ENCODE measurements at places on chromosomes 7 and 10.
A peak's percentile ranks its signal among the peaks of the same experiment; 100 is the strongest.

DNA sequence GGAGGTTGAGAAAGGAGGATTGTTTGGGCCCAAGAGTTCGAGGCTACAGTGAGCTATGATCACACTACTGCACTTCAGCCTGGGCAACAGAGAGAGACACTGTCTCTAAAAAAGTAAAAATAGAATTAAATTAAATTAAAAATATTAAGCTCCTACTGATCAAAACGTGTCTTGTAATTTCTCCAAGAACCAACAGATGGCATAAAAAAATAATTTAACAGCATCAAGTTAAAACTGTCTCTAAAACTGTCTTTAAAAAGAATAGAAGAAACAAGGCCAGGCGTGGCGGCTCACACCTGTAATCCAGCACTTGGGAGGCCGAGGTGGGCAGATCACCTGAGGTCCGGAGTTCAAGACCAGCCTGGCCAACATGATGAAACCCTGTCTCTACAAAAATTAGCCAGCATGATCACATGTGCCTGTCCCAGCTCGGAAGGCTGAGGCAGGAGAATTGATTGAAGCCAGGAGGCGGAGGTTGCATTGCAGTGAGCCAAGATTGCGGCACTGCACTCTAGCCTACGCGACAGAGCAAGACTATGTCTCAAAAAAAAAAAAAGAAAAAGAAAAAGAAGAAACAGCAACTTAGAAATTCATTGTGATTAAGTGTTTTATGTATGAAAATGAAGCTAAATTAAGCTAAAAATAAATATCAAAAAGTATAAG lies 24.5 kb downstream of the MTPAP start:
- DNase-seq = no peak

- no peak for DNase-seq
Measured at GRCh38 chr7:41054960-41055661, 647.8 kb downstream of the INHBA start.

DNA sequence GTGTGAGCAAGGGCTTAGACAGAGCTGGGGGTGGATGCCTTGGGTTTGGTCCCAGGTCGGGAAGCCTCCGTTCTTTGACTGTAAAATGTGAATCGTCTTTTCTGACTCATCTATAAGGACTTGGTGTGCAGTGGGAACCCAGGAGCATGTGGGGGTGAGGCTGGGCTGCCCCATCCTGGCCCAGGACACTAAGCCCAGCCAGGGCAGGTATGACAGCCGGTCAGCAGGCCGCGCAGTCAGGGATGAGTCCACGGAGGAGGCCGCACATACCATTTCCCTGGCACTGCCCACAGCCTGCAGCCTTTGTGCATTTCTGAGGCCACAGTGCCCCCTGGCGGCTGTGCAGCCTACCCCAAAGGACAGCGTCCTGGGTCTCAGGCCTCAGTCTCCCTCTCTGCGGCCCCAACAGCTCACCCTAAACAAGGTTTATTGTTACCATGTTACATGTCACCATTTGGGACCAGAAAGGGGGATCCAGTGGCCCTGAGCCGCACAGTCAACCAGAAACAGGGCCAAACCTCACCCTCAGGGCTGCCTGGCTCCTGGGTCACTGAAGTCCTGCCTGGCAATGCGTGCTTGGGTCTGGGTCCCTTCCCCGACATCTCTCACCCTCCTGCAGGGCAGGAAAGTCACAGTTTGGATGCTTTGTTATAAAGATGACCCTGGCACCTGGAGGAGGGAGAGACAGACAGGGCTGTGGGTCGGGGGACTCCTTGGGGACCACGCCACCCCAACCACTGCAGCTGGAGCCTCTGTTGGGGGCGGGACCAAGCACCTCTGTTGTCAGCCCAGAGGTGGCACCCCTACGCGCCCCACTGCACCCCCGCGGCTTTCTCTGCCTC lies 14.4 kb upstream of the SH2B2 start:
- DNase-seq = peak; percentile 91

GRCh38 chr7:93161181-93161762 lies 13.1 kb upstream of the SAMD9L start:
- DNase-seq = no peak

DNA sequence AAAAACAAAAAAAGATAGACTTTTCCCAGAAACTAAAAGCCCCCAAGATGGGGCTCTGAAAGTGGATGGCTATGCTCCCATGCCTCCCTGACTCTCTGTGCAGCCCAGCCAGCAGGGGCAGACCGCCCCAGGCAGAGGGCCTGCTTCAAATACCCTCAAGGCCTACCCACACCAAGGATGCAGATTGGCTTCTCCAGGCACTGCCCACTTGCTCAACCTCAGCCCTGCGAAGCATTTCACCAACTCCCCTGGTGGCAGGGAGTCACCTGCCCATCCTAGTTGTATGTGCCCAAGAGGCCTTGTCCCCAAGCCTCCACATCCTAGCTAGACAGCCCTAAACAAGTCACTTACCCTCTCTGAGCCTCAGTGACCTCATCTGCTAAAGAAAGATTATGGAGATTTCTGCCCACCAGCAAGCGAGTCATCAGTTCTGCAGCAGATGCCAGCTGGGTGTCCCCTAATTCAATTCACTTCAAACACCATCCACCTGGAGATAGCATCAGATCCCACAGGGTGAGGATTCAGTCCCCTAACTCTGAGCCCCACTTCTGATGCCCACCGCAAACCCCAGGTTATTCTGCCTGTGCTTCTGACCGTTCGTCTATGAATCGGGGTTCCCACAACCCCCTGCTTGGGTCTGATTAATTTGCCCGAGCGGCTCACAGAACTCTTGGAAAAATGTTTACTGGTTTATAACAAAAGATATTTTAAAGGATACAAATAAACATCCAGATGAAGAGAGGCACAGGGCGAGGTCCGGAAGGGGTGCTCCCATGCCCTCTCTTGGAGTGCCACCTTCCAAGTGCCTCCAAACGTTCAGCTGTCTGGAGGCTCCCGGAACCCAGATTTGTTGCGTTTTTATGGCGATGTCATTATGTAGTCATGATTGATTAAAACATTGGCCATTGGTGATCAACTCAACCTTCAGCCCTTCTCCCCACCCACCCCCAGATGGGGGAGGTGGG lies 18.6 kb upstream of the ZMIZ1 start:
- DNase-seq = no peak

GRCh38 chr10:94630017-94630688 lies 53.4 kb upstream of the CYP2C18 start:
- no peak for DNase-seq

- DNase-seq = no peak
Measured at GRCh38 chr10:94493463-94493862, 52.1 kb upstream of the HELLS start.

DNA sequence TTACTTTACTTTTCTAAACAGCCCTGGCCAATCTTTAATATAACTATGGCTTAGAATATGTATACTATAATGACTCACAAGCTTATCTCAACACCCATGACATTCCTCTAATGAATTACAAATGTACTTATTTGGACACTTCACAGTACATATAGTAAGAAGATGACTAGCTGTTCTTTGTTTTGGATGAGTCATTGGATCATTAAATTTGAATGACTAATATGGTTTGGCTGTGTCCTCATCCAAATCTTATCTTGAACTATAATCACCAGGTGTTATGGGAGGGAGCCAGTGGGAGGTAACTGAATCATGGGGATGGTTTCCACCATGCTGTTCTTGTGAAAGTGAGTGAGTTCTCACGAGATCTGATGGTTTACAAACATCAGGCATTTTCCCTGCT lies 807.5 kb upstream of the SORCS1 start:
- DNase-seq = no peak

DNA sequence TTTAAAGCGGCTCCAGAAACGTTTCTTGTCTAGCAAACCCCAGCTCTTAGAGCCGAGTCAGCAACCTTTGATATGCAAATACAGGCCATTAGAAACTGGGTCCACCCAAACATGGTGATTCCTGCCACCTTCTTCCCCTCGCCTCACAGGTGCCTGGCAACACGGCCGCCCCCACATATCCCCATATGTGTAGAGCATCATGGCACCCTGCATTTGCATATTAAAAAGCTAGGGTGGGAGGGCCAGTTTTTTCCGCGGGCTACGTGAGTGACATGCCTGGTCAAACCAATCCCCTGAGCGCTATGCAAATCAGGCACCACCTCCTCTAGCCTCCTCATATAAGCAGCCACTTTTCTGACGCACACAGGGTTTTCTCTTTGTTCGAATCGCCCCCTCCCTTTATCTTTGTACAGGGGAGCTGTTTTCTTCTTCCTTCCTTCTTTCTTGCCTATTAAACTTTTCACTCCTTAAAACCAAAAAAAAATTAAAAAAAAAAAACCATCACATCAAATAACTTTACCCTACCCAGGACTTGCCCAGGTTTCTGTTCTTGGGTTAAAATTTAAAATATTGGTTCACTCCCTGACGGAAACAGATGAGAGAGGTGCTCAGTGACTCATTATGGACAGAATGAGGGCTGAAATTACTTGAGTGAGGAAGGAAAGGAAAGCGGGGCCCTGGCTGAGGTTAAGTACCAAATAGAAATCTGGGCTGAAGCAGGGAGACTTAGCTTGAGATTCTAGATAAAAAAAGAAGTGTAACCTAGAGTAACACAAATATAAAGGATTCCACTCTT lies 59.8 kb downstream of the COA1 start:
- no peak for DNase-seq

- DNase-seq = no peak
Measured at GRCh38 chr7:28203508-28204240, 23.1 kb upstream of the JAZF1 start.

DNA sequence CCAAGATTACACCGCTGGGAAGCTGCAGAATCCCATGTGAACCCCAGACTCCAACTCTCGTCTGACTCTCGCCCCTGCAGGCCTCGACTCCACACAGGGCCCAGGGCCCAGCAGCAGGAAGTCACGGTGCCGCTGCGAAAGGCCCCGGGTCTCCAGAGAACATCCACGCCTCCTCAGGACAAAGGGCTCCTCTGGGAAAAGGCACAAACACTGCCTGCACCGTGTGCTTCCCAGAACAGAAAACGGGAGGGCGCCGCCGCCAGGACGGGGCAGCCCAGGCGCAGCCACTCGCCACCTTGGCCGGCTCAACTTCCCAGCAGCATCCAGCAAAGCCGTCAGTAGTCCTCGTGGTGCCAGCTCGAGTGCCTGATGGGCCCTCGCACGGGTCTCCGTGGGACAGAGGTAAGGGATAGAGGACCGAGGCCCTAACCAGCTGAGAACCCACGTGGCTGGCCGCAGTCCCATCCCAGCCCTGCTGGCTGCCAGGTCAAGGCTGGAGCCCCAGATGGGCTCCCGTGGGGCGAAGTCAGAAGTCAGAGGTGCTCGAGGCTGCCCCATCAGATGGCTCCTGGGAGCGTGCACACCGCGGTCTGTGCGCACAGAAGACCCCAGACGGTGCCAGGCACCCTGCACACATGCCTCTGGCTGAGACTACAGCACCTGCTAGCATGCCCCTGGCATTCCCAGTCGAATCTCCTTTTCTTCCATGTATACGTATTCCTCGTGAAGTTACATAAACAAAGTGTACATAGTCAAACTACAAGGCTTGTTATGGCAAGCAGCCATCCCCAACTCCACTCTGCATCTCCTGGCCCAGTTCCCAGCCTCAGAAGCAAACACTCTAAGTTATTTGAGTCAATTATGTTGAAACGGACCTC lies 60.2 kb downstream of the MAD1L1 start:
- no peak for DNase-seq

DNA sequence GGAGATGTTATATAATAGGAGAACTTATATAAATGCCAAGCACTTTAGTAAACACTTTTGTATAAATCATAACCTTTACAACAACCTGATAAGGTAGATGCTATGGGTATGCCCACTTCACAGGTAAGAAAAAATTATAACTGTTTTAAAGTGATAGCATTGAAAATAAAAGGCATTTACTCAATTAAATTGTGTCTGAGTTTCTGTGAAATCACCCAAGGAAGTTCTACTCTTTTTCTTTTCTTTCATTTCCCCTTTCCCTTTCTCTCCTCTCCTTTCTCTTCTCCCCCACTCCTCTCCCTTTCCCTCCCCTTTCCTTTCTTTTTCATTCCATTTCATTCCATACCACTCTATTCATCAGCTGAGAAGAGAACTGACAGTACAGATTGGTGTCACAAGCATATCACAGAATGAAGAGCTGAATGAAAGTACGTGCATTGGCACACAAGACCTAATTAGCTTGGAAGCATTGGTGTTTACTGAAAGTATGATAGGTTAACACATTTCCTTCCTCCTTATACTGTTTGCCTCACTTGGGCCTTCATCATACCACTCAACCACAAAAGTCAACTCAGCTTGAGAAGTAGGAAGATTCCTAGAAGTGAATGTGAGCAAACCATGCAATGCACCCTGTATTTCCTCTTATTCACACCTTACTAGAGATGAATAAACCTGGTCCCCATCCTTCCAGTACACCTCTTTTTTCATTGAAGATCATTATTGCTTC lies 117.9 kb upstream of the AGR3 start:
- DNase-seq = no peak

DNA sequence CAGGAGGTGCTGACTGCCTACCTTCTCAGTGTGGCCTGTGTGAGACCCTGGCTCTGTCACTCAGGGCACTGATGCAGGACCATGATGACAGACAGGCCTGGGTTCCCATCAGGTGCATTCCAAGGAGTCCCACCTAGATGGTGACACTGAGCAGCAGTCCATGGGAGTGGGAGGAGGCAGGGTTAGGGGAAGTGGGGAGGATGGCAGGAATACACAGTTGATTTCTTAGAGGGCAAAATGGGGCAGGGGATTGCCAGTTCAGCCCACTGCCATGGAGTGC lies 155.0 kb downstream of the SH3PXD2A start:
- DNase-seq = no peak

GRCh38 chr7:81960026-81960425 lies 190.2 kb upstream of the HGF start:
- DNase-seq = no peak

- no peak for DNase-seq
Measured at GRCh38 chr10:31584876-31585275, 265.9 kb downstream of the ZEB1 start.

DNA sequence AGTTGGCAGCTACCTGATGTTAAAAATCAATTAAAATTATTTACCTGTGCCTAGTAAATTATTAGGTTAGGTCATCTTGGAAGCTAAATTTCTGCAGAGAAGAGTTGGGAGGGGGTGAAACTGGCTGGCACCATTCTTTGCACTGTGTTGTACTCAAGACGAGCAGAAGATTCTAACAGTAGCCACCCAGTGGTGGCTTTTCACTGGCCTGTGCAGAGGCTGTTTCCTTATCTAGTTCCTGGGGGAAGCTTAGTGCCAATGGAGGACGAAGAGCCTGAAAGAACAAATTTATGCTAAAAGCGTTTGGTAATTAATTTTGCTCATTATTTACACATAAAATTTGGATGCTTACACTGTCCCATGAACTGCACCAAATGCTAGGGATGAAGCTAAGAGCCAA lies 595.3 kb downstream of the XPNPEP1 start:
- DNase-seq = no peak

DNA sequence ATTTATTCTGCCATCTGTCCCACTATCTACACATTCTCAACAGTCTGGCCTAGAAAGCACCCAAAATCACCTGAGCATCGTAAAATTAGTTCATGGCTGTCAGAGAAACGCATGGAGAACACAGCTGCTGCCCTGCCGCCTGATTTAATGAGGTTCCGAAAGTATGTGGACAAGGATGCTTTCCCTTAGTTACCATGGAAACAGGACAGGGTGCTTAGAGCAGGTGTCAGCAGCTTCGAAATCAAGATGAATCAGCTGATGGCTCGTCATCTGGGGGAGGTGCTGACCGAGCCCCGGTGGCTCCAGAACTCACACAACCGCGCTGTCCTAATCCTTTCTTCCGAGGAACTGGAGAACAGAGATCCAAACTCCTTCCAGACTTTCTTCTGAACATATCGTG lies 151.5 kb downstream of the TEX36 start:
- DNase-seq = no peak

All from GM12892 (cell line).